ENCODE measurements at places on chromosomes 13 and 19. TPM values are rescaled to one million over a fixed set of nuclear protein-coding genes. Genes with fewer than 3 reads are reported as not detected.

GRCh38 chr19:17726136-17726741 is 7.0 kb downstream of the MAP1S start:
- DNase-seq = no peak

DNA sequence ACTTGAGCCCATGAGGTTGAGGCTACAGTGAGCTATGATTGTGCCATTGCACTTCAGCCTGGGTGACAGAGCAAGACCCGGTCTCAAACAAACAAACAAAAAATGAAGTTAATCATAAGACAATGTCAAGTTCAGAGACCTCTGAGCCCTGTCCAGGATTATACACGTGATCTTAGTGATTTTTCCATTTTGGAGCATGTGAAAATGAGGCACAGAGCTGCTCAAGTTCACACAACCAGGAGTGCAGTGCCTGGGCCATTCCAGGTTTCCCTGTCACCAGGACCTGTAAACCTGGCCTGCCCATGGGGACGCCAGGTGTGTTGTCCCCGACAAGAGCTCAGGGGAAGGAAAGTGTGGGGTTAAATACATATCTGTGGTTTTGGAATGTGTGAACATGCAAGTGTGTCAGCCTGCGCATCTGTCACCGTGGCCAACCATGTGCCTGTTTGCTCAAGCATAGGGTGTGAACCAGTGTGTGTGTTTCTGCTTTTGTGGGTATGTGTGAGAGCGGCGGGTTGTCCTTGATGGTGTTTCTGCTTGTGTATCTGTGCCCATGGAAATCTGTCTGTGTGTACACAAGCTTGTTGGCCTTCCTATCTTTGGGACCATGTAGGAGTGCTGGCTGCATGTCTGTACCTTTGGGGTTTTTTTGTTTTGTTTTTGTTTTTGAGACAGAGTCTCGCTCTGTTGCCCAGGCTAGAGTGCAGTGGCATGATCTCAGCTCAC is 1.5 kb upstream of the FXYD1 start:
- no peak for DNase-seq

Gene PLPP2
- total RNA-seq = 2.1 TPM

DNA sequence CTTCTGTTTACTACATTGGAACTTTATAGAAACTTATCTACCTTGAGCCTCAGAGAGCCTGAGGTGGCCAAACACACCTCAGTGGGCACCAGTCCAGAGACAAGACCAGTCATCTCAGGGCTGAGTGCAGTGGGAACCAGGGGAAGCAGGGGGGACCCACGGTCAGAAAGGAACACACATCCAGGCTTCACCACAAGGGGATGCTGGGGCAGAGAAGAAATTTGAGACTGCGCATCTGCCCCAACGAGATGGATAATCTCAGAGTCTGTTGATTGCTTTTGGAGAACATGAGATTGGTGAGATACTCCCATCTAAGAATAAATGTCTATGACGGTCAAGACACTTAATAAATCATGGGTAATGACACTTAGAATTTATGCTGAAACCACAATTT is 98.7 kb downstream of the DOCK9 start:
- no peak for DNase-seq

Gene TYROBP
- total RNA-seq = 1.3 TPM

DNA sequence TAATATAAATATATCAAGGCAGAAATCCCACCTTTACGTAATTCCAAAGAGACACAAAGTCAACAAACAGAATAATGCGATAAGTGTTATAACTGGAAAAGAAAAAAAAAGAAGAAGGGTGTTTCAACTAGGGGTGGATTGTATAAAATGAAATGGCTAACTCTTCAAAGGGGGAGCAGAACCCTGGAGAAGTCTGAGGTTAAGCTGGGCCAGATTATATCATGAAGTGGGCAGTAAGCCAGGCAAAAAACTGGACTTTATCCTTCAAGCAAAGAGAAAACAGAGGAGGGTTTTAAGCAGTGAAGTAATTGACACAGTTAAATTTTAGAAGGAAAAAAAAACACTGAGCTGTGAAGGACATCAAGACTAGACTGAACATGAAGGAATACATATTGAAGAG is 41.9 kb downstream of the TBC1D4 start:
- DNase-seq = no peak

DNA sequence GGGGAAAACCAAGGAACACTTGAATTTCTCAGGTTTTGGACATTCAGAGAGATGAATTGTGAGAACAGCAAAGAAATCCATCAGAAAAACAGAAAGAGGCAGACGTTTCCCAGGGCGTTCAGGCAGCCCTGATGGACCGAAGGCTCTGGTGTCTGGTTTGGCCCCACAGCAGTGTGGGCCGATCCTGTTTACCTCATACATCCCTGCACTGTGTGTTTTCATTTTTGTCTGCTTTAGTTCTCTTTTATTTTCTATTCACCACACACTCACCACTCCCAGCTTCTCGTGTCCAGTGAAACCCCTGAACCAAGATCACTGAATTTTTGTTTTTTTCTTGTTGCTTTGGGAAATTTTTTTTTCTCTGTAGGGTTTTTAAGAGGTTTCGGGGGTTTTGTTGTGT is 11.9 kb upstream of the WDR18 start:
- no peak for DNase-seq

DNA sequence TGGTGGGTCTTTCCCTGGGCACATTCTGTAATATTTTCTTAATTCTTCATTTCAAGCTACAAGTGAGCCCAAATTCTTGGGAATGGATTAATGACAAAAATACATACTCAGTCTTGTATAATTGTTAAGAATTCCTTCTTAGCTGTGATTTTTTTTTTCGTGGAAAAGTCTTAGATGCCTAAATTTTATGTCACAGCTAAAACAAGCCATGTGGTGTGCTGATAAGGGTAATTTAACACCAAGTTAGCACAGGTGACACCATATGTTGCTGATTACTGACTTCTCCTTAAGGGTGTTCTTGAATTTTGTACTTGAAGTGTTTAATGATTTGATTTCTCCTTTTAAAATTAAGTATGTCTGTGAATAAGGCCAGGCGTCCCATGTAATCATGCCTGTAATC is 29.3 kb downstream of the WDFY2 start:
- DNase-seq = no peak

- no peak for DNase-seq
Measured at GRCh38 chr19:46392252-46392801, 21.0 kb downstream of the CCDC8 start.

Measured in activated T-cell treated with anti-CD3 and anti-CD28 coated beads, Interleukin-2, amount 50 U/mL, for 72 hours (primary cell).